ENCODE measurements at places on chromosomes 6 and 20. TPM values are rescaled to one million over a fixed set of nuclear protein-coding genes. Genes with fewer than 3 reads are reported as not detected.

Gene SLC2A10
- total RNA-seq = 19.0 TPM

Gene TMEM170B
- total RNA-seq = 0.24 TPM

Gene DNAH8
- total RNA-seq = not detected

Gene SLC17A1
- total RNA-seq = not detected

Gene BMP5
- not detected for total RNA-seq

Gene PXDC1
- total RNA-seq = 69.9 TPM

Gene MAFB
- 1.5 TPM for total RNA-seq

Gene VARS2
- 21.7 TPM for total RNA-seq

Gene PPP1R3G
- total RNA-seq = 3.4 TPM

Gene F13A1
- total RNA-seq = under 0.01 TPM

Gene TRIM10
- total RNA-seq = not detected

Gene LY6G6F
- not detected for total RNA-seq

Gene RPP40
- total RNA-seq = 14.3 TPM

Gene TULP4
- total RNA-seq = 166 TPM

Gene SLC22A16
- total RNA-seq = not detected

Gene TEAD3
- 4.8 TPM for total RNA-seq

Gene DAAM2
- 0.24 TPM for total RNA-seq

Gene CLPSL2
- not detected for total RNA-seq

Gene COL12A1
- total RNA-seq = 17.1 TPM

Gene LY6G6D
- not detected for total RNA-seq

Gene PBOV1
- total RNA-seq = not detected

Gene HLA-DRB5
- under 0.01 TPM for total RNA-seq

Gene IL17F
- total RNA-seq = not detected

Gene IYD
- under 0.01 TPM for total RNA-seq

Gene TSPYL4
- 2.9 TPM for total RNA-seq

Gene SMLR1
- not detected for total RNA-seq

Gene NRSN1
- total RNA-seq = not detected

Gene RCAN2
- total RNA-seq = not detected

Gene ZC3H12D
- not detected for total RNA-seq

Gene SAMD3
- not detected for total RNA-seq

Gene HSPA12B
- under 0.01 TPM for total RNA-seq

Gene GTSF1L
- total RNA-seq = not detected

Gene SYCP2L
- total RNA-seq = 0.48 TPM

Gene BPIFB4
- total RNA-seq = not detected

Gene NNAT
- total RNA-seq = not detected

Gene SLC35B2
- 97.6 TPM for total RNA-seq

Gene SIRPG
- total RNA-seq = not detected

Gene ME1
- total RNA-seq = 31.1 TPM

Gene BCLAF1
- 60.7 TPM for total RNA-seq

Gene BHLHE23
- total RNA-seq = not detected

Gene NR2E1
- total RNA-seq = not detected

Gene NOX3
- total RNA-seq = not detected

Gene BMP7
- not detected for total RNA-seq

Gene UST
- total RNA-seq = 27.7 TPM

Gene PI3
- total RNA-seq = 45.3 TPM

Gene TFAP2D
- not detected for total RNA-seq
